Effector memory CD4-positive, alpha-beta T cell (primary cell): ENCODE measurements at places on chromosomes 4 and X.
A peak's percentile ranks its signal among the peaks of the same experiment; 100 is the strongest.

DNA sequence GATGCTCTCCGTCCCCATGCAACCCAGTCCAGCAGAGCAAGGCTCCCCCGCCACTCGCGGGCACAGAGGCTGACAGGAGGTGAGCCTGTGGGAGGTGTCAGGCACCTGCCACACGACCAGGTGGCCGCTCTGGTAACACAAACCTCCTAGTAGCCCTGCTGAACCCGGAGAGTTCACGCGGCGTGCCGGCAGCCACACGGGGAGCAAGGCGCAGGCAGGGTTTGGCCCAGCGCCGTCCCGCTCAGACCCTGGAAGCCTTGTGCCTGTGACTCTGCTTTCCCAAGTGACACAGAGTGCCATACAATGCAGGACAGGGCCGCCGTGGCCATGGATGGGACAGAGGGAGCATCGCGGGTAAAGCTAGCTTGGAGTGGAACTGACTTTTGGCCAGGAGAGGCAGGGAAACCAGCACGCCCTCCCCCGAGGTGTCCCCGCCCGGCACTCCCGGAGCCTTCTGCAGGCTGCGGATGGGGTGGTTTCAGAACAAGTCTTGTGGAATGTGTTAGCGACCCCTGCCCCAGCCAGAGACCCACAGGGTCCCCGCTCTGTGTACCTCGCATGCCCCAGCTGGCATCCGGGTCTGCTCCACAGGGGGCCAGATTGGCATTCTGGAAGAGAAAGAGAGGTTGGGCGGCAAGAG, 44.7 kb upstream of the AFAP1 start:
- H3K36me3 ChIP-seq = no peaks in the 10 kb centered on the region
- DNase-seq = no peak
- no peaks in the 10 kb centered on the region for H3K27me3 ChIP-seq
- no peaks in the 10 kb centered on the region for H3K4me1 ChIP-seq

GRCh38 chr4:49032440-49033161, 46.5 kb downstream of the CWH43 start:
- no peaks in the 10 kb centered on the region for H3K4me1 ChIP-seq
- H3K36me3 ChIP-seq = no peaks in the 10 kb centered on the region
- no peak overlapping the region for H3K27ac ChIP-seq
- no peak for DNase-seq
- H3K4me3 ChIP-seq = no peak overlapping the region
- peaks cover 3% of the 10 kb centered on the region for H3K27me3 ChIP-seq

DNA sequence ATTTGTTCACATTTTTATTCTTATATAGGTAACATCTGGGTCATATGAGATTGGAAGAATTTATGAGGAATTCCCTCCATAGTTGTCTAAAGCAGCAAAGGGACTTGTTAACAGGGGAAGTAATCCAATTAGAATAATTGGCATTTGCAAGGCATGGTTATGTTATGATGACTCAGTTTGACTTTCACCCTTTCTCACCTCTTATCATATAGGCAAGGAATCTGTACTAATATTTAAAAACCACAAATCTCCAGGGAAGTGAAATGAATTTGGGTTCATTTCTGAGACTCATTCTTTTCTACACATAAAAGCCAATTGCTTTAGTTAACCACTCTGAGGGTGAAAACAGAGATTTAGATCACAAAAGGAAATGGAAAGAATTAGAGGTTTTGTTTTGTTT, 281.5 kb upstream of the DKK2 start:
- no peak for DNase-seq
- no peaks in the 10 kb centered on the region for H3K36me3 ChIP-seq
- no peak overlapping the region for H3K27ac ChIP-seq
- no peaks in the 10 kb centered on the region for H3K27me3 ChIP-seq

DNA sequence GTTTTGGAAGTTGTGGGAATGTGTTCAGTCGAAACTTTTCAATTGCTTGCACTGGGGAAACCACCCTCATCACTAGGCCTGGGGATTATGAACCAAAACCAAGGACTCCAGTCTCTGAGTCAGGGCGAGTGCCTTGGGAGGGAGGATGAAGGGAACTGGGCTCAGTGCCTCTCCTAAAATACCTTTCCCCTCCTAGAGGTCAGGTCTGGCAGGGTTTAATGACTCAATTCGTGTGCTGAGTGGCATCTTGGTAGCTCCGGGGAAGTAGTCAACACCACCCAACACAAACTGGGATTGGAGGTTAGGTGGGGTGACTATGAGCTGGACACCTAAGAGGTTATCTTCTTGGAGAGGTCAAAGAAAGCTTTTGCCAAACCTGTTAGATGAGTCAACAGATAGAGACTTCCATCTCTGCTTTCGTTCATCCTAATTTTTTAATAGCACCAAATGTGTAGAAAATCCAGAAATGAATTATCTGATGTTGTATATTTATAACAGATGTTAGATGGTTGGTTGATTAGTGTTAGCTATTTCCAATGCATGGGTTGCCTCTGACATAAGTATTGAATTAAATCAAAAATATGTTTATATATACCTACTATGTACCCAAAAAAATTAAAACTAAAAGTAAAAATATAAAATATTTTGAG, 202.8 kb downstream of the SHROOM3 start:
- no peak for DNase-seq
- peaks cover 6% of the 10 kb centered on the region for H3K27me3 ChIP-seq
- H3K4me3 ChIP-seq = no peak overlapping the region
- no peak overlapping the region for H3K27ac ChIP-seq
- H3K4me1 ChIP-seq = no peaks in the 10 kb centered on the region

GRCh38 chr4:41334182-41334581, 77.5 kb downstream of the UCHL1 start:
- H3K36me3 ChIP-seq = no peaks in the 10 kb centered on the region
- H3K27me3 ChIP-seq = no peaks in the 10 kb centered on the region
- no peak for DNase-seq
- H3K4me3 ChIP-seq = no peak overlapping the region
- H3K27ac ChIP-seq = no peak overlapping the region

DNA sequence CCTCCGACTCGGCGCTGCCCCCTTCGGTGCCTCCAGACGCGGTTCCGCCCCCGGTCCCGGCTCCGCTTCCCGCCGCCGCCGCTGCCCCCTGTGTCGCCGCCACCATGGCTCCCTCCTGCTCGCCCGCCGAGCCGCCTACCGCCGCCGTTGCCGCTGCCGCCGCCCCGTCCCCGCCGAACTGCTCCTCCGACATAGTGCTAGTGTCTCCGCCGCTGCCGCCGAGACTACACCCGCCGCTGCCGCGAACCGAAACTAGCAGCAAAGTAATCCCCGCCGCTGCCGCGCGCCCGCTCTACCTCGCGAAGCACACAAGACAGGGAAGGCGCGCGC, 340 bp downstream of the HNRNPD start:
- peak overlapping the region; percentile 99 for H3K4me3 ChIP-seq
- no peaks in the 10 kb centered on the region for H3K27me3 ChIP-seq
- peak overlapping the region; percentile 99 for H3K27ac ChIP-seq
- peaks cover 27% of the 10 kb centered on the region for H3K4me1 ChIP-seq

GRCh38 chr4:56637791-56638190, 43.3 kb downstream of the HOPX start:
- H3K36me3 ChIP-seq = no peaks in the 10 kb centered on the region
- no peaks in the 10 kb centered on the region for H3K27me3 ChIP-seq
- H3K27ac ChIP-seq = no peak overlapping the region
- no peaks in the 10 kb centered on the region for H3K4me1 ChIP-seq

DNA sequence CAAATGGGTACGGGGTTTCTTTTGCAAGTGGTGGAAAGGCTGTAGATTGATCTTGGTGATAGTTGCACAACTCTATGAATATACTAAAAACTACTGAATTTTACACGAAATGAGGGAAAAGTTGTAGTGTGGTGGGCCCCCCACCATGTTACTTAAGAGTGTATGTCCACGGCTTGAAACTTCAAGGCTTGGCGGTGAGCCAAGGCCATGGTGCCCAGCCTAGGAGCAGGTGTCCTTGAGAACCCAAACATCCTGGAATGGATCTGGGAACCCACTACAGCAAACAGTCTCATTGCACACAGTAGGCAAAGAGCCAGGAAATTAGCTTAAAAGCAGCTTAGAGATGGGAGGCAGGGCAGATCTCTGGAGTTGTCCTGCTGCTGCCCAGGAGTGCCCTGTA, 62.9 kb downstream of the BRCC3 start:
- no peaks in the 10 kb centered on the region for H3K4me1 ChIP-seq
- H3K27ac ChIP-seq = no peak overlapping the region
- no peaks in the 10 kb centered on the region for H3K36me3 ChIP-seq
- DNase-seq = no peak
- no peaks in the 10 kb centered on the region for H3K27me3 ChIP-seq

DNA sequence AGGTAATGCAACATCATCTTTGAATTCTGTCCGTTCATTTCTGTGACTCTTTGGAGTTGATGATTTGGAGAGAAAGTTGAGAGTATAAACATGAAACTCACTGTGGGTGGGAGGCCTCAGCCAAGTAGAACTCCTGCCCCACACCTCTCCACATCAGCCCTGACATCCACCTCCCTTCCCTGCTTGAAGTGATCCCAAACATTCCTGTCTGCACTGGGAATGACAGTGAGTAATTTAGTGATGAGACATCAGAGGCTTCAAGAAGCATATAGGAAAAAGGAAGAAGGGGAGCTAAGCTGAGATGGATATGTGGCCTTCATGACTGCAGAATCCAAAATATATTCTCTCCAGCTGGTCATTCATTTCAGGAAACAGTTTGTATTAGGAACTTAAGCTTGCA, 151.8 kb downstream of the SPATA18 start:
- no peaks in the 10 kb centered on the region for H3K4me1 ChIP-seq
- H3K27me3 ChIP-seq = no peaks in the 10 kb centered on the region
- no peak overlapping the region for H3K4me3 ChIP-seq
- no peak overlapping the region for H3K27ac ChIP-seq
- H3K36me3 ChIP-seq = no peaks in the 10 kb centered on the region

DNA sequence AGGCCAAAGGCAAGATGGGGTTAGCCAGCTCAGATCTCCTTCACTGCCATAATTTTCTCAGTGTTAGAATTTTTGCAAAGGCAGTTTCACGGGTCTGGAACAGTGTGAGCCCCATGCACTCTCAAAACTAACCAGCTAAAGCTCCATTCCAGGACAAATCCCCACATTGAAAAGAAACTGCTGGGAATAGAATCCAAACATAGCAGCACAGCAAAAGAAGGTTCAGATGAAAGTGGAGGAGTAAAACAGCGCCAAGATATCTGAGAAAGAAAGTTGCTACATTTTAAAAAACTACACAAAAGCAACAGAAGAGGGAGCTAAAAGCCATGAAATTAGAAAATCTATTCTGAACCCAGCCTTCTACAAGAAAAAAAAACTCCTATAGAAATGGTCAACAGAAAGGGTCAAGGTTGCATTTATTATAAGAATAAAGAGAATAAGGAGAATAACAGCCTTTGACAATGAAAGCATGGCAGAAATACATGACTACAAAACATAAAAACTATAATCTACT, 39.6 kb upstream of the SLC7A3 start:
- no peaks in the 10 kb centered on the region for H3K27me3 ChIP-seq
- no peak for DNase-seq
- H3K36me3 ChIP-seq = no peaks in the 10 kb centered on the region
- no peak overlapping the region for H3K4me3 ChIP-seq

GRCh38 chrX:33204889-33205288, 6.5 kb downstream of the DMD start:
- DNase-seq = no peak
- H3K4me1 ChIP-seq = no peaks in the 10 kb centered on the region
- H3K4me3 ChIP-seq = no peak overlapping the region
- no peaks in the 10 kb centered on the region for H3K36me3 ChIP-seq

DNA sequence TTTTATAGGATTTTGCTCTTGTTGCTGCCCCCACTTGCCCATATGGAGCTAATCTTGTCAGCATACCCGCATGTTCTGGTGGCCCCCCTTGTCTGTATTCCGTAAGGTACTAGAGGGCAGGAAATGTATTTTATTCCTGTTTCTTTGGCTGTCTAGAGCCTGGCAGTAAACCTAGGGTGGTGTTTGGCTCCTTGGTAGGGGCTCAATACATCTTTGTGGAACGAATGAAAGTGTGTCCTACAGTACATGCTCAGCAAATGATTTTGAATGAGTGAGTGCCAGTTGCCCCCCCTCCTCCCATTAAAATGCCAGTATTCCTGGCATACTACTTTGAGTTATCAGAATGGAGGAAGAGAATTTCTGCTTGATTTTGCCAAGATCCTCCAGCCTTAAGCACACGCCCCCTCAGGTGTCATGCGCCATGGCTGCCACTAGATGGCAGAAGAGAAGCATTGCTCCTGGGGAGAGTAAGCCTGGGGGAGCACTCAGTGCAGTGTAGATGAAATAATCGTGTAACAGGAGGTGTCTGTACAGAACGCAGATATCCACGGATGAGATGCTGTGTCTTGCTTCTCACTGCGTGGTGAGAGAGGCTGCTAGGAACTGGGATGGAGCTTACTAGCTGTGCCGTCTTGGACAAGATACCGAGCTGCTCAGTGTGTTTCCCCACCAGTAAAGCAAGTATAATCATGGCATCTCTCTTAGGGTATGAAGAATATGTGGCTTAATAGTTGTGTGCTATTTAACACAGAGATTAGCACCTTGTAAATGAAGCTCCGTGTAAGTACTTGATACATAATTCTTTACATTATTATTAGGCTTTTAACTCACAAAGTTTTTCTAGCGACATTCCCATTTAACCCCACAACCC, 17.2 kb upstream of the RNF212 start:
- H3K4me3 ChIP-seq = no peak overlapping the region
- H3K27me3 ChIP-seq = no peaks in the 10 kb centered on the region
- peak; percentile 57 for DNase-seq

DNA sequence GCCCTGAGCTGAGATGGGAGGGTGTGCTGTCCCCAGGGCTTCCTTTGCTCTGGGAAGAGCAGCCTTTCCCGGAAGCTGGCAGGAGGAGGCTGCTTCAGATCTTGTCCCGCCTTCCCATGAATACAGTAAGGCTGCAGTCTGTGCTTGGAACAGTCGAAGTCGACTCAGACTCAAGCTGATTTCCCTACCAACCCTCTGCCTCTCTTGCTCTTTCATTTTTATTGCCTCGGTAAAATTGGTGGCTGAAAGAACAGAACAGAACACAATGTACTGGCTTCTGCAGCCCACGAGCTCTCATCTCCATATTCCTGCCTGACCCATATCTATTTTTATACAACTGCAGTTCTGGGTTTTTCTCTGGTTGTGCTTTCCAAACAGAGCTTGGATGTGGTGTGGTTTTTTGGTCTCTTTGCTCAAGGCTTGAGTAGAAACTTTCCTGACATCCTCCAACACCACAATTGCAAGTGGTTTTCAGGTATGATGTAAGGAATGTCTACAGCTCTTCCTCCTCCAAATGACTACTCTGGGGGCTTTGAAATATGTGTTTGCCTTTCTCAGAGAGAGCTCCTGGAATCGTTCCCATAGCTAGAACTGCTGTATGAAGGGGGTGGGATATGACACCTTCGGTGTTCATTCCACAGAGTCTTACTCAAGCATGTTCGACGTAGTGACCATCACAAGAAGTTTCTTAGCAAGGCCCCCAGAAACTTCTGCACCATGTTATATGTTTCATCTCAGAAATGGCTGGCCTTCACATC, 61.3 kb downstream of the ENPP6 start:
- H3K27ac ChIP-seq = no peak overlapping the region
- peaks cover 5% of the 10 kb centered on the region for H3K27me3 ChIP-seq
- H3K36me3 ChIP-seq = no peaks in the 10 kb centered on the region

DNA sequence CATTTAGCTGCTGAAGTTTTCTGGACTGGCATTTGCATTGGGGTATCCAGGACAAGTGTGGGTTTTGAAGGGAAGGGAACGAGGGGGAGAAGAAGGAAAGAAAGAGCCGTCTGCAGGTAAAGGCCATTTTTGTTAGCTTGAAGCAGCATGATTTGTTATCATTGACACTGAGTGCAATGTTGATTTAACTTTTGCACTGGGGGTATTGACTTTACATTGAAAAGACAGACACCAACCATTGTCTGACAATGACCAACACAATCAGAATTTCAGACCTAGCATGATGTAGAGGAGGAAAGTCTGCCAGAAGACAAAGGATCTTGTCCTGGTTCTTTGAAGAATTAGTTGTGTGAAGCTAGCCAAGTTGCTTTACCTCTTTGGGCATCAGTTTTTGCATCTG, 39.6 kb upstream of the IGFBP7 start:
- no peaks in the 10 kb centered on the region for H3K4me1 ChIP-seq
- no peak overlapping the region for H3K4me3 ChIP-seq
- no peaks in the 10 kb centered on the region for H3K36me3 ChIP-seq
- H3K27me3 ChIP-seq = no peaks in the 10 kb centered on the region
- no peak for DNase-seq
